ENCODE measurements at places on chromosomes 16 and 17. TPM values are rescaled to one million over a fixed set of nuclear protein-coding genes. Genes with fewer than 3 reads are reported as not detected.

CIITA gene
- total RNA-seq, result 11.7 TPM

DNA sequence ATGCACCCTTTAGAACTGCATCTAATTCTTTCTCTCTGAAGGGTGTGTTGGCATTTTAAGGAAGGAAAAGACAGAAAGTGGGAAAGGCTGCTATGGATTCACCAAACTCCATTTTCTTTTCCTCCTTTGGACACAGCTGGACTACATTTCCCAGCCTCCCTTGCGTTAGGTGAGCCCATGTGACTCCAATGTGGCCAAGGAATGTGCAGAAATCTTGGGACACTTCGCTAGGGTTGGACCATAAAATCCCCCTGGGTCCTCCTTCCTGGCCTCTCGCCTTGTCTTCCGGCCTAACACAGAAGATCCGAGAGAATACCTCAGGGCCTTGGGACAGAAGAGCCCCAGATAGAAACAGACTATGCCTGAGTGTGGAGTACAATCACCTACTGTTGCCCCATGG is 56.3 kb downstream of the ABCC12 start:
- no peak for DNase-seq

- DNase-seq, result no peak
Measured at GRCh38 chr17:79276821-79277220, 202.2 kb downstream of the ENGASE start.

NPIPA7 gene
- total RNA-seq, result 4.4 TPM

DNA sequence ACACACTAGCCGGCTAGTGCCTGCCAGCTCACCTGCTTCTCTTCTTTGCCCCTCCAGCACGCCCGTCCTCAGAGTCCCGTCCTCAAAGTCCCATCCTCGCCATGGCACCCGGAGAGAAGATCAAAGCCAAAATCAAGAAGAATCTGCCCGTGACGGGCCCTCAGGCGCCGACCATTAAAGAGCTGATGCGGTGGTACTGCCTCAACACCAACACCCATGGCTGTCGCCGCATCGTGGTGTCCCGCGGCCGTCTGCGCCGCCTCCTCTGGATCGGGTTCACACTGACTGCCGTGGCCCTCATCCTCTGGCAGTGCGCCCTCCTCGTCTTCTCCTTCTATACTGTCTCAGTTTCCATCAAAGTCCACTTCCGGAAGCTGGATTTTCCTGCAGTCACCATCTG is 3.6 kb downstream of the SCNN1G start:
- DNase-seq, result no peak

NPIPB9 gene
- total RNA-seq, result not detected

GRCh38 chr17:2063261-2064146 is 8.6 kb downstream of the HIC1 start:
- no peak for DNase-seq

DNA sequence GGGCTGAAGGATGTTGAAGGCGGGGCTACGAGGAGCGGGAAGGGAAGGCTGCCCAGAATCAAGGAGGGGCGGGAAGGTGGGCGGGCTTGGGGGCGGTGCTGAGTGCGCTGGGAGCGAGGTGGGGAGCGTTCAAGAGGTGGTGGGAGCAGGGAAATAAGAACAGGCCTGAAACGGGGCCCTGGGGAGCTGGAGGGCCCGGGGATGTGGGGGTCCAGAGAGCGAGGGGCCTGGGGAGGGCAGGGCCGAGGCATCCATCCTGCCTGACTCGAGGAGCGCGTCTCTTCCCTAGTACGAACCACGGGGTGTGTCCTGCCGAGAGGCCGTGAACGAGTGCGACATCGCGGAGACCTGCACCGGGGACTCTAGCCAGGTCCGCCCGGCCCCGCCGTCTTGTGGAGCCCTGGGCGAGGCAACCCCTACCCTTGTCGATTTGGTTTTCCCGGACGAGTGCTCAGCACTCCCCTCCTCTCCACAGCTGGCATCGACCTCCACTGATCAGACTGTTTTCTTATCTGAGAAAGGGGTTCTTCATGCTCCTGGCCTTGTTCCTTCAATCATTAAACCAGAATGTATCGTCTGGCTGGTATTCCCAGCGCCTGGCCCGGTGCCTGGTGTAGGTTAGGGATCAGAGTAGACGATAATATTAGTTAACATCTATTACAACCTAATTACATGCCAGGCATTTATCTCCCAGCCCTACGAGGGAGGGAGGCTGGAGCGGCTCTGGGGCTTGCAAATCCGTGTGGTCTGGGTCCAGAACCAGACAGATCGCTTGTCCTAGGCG is 17.2 kb downstream of the ADAM11 start:
- no peak for DNase-seq

DNA sequence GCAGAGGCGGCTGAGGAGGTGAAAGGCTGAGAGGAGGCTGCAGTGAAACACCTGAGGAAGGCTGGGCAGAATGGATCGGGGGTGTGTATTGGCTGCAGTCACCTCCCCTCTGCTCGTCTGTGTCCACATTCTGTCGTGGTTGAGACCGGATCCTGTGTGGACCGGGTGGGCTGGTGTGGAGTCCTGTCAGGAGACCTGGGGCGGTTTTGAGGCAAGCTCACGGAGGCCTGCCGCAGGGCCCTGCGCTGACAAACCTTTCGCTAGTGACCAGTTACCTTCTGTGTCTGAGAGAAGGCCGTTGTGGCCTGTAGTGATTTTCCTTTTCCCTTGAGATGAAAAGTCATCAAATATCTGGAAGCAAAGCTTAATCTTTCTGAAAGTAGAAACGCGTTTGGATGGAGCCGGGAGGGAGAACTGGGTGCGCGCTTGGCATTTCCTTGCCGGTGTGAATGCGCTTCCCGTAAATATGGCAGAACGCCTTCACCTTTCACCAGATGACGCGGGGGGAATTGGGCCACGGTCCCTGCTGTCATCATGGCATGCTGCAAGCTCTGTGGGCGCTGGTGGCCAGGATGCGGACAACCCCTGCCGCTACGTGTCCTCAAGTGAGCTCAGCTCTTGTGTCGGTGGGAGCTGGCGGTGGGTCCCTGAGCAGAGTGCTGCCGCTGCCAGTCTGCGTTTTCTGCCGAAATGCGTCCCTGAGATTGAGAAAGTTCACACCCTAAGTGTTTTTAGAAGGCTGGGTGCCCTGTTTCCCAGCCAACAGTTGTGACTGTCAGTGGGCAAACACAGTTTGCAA is 6.3 kb downstream of the BANP start:
- no peak for DNase-seq

GRCh38 chr16:85344502-85345128 is 232.3 kb upstream of the CIBAR2 start:
- no peak for DNase-seq

DNA sequence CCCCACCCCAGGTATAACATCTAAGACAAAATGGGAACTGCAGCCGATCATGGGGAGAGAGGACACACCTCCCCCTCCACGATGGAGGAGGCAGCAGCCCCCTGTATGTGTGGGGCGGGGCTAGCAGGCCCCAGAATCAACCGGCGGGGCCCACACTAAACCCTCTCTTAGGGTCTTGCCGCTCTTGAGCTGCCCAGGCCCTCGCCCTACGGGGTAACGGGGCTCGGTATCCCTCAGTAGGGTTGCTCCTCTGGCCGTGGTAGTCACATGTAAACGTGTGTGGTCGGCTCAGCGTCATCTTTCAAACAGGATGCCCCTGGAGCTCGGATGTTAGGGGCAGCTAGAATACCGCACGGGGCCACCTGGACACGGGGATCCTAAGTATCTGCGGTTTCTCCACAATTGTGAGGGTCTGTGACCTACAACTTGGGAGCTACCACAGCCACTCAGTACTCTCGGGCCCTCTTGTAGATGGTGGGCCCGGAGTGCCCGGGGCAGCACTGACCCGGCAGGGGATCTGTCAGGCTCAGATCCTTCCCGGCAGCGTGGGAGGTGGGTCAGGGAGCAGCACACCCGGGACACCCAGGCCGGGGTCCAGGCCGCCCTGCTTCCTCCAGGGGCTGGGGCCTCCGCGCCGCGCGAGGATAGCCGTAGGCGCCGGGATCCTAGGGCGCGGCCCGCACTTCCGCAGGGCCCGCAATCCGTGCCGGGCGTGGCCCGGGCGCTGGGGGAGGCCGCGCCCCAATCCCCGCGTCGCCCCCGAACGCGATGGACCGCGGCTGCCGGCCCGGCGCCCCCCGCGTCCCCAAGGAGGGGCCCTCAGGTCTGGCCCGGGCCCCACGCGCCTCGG is 781 bp downstream of the ARHGDIA start:
- DNase-seq, result no peak

- no peak for DNase-seq
Measured at GRCh38 chr17:62745806-62746205, 62.3 kb downstream of the MARCHF10 start.

- DNase-seq, result no peak
Measured at GRCh38 chr16:55324285-55325079, 479 bp downstream of the IRX6 start.

SOX15 gene
- total RNA-seq, result 6.3 TPM

- no peak for DNase-seq
Measured at GRCh38 chr17:80795090-80795580, 196.5 kb upstream of the CHMP6 start.

BPTF gene
- total RNA-seq, result 138 TPM

PNMT gene
- total RNA-seq, result 5.8 TPM

RANGRF gene
- 29.5 TPM for total RNA-seq

- no peak for DNase-seq
Measured at GRCh38 chr16:2044541-2044940, 3.1 kb downstream of the NTHL1 start.

GRCh38 chr16:29139261-29139802 is 154.5 kb downstream of the LAT start:
- no peak for DNase-seq

- DNase-seq, result no peak
Measured at GRCh38 chr17:74843352-74843627, 16.4 kb downstream of the GRIN2C start.

- DNase-seq, result no peak
Measured at GRCh38 chr16:81790830-81791435, 11.8 kb downstream of the PLCG2 start.

LASP1 gene
- 61.8 TPM for total RNA-seq

DNA sequence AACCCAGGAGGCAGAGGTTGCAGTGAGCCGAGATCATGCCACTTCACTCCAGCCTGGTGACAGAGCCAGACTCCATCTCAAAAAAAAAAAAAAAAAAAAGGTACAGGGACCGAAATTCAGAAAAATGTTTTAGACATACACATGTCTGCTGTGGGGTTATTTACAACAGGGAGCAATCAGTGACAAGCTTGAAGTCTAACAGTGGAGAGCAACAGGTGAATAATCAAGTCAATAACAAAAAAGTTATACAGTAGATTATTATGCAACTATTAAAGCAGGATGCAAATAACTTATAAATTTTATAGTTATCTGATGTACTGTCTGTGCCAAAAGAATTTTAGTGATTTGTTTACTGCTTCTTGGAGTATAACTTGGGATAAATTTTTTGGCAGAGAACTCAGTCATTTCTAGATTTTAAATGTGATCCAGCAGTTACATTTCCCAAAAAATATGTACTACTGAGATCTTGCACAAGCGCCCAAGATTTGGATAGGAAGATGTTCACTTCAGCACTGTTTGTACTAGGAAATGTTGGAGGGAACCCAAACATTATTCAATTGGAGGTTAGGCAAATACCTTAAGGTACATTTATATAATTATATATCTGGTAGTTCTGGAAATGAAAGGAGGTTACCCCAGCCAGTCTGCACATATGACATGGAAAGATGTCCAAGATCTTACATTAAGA is 34.1 kb downstream of the EEF2K start:
- DNase-seq, result peak; percentile 51

DNA sequence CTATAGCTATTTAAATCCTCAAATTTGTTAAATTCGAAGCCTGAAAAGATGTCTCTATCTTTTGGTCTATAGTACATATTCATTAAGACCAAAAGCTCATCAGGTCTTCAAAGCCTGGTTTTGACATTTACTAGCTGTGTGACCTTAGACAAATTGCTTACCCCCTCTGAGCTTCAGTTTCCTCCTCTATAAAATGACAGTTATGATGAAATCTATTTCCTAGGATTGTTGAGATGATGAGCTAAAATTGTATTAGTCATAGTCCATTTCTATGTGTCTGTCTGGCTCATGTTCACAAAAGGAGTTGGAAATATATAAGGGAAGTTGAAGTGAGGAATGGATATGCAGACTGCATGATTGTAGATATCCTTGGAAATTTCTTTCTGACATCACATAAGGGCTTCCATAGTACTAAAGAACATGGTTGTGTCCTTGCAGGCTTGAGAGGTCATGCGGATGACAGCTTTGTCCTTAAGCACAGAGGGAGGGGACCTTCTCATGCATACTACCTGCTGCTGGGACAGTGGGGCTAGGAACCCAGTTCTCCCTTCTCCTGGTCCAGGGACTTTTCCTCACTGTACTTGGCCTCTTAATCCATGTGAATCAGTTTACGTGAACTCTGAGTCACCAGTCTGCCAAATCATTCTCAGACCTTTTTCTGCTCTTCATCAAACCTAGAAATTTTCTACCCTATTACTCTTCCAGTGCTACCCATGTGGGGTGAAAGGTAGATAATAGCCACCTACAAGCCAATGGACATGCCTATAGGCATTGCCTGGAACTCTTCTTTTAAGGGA is 487.5 kb upstream of the SALL1 start:
- DNase-seq, result no peak

GRCh38 chr16:86982912-86983311 is 334.3 kb downstream of the C16orf95 start:
- no peak for DNase-seq

GRCh38 chr17:2203818-2204217 is 99.8 kb downstream of the SMG6 start:
- no peak for DNase-seq

PPP1R27 gene
- not detected for total RNA-seq

GRCh38 chr16:12433691-12434390 is 369.8 kb downstream of the CPPED1 start:
- DNase-seq, result no peak

DNA sequence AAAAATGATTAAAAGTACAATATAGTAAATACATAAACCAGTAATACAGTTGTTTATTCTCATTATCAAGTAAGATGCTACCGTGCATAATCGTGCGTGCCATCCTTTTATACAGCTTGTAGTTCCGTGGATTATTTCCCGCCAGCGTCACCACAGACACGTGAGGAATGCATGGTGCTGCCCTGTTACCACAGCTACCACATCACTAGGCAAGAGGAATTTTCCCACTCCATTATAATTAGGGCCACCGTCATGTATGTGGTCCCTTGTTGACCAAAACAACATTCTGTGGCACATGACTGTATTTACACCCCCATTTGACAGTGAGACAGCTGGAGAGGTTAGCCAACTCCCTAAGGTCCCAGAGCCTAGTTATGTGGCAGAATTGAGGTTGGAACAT is 30.5 kb upstream of the LGALS9 start:
- DNase-seq, result no peak

- DNase-seq, result no peak
Measured at GRCh38 chr17:36599546-36600250, 1.7 kb upstream of the MRM1 start.

- DNase-seq, result no peak
Measured at GRCh38 chr17:48187872-48188608, 80.5 kb downstream of the SNX11 start.

- DNase-seq, result no peak
Measured at GRCh38 chr17:78322858-78323455, 36.9 kb downstream of the SOCS3 start.

Measured in prostate gland (tissue), 2 donors.